ENCODE measurements at places on chromosomes 4 and X.

GRCh38 chr4:7783541-7783940 is 156.1 kb downstream of the AFAP1 start:
- DNase-seq, result no peak

- no peak for DNase-seq
Measured at GRCh38 chrX:151879856-151880255, 32.8 kb upstream of the MAGEA4 start.

DNA sequence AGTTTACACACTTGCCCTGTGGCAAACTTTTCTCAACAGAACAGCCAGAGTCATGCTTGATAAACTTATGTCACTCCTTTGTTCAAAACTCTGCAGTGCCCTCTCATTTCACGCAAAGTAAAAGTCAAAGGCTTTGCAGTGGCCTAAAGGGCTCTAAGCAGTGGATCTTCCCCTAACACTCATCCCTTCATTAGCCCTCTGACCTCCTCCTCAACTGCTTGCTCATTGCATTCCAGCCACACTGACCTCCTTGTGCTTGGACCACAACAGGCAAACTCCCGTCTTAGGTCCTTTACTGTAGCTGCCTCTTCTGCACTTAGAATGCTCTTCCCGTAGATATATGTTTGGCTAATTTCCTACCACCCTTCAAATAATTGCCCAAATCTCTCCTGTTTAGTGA is 5.6 kb downstream of the PRDM5 start:
- DNase-seq, result no peak

GRCh38 chr4:120843849-120844527 is 78.5 kb downstream of the PRDM5 start:
- DNase-seq, result no peak

- DNase-seq, result no peak
Measured at GRCh38 chrX:140317462-140317861, 187.4 kb downstream of the SOX3 start.

GRCh38 chr4:72073816-72074215 is 42.0 kb downstream of the NPFFR2 start:
- no peak for DNase-seq

Measured in renal cortex interstitium (tissue), 15 donors.